ENCODE measurements at places on chromosomes 16 and 17. TPM values are rescaled to one million over a fixed set of nuclear protein-coding genes. Genes with fewer than 3 reads are reported as not detected.

Gene KCNJ12
- total RNA-seq = not detected

DNA sequence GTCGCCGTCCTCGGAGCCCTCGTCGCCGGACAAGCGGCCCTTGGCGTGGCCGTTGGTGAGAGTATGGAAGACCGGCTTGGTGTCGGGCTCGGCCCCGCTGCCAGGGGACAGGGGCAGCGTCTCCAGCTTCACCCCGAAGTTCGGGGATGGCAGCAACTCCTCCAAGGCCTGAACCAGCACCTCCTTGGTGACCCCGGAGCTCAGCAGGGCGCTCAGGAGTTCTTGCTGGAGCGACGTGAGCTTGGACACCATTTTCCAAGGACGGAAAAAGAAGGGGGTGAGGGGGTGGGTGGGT, 279 bp downstream of the HNF1B start:
- H3K4me1 ChIP-seq = peaks cover 17% of the 10 kb centered on the region
- peaks cover 66% of the 10 kb centered on the region for H3K27me3 ChIP-seq
- no peak for DNase-seq
- no peaks in the 10 kb centered on the region for H3K36me3 ChIP-seq
- H3K4me3 ChIP-seq = peak overlapping the region; percentile 45

Gene PSMD7
- 103 TPM for total RNA-seq

DNA sequence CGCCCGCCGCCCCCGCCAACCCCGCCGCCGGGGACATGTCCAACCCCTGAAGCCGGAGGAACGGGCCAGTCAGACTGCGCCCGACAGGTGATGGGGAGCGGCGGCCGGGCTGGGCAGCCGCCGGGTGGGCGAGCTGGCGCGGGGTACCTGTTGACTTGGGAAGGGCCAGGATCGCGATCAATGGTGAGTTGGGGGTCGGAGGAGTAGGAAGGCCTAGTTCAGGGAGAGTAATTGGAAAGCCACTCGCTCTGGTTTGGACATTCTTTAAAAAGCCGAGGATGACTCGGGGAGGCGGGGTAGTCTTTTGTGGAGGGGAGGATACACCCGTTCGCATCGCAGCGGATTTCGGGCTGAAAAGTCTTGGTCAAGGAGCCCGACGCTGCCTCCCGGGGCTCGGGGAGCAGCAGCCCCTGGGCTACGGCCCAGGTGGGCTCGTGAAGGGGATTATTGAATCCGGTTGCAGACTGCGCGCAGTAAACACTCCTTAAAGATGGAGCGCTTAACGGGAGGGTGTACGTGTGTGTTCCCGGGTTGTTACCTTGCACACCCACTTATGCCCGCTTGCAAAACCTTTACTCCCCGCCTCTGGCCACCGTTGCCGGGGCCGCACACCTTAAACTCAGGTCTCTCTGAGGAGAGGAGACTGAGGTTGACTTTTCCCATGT, 123.8 kb downstream of the GOSR1 start:
- DNase-seq = peak; percentile 35
- H3K4me3 ChIP-seq = peak overlapping the region; percentile 96
- H3K27ac ChIP-seq = peak overlapping the region; percentile 88
- peaks cover 15% of the 10 kb centered on the region for H3K4me1 ChIP-seq
- H3K36me3 ChIP-seq = peaks cover 1% of the 10 kb centered on the region

- peaks cover 6% of the 10 kb centered on the region for H3K36me3 ChIP-seq
These were observed 3.1 kb downstream of the ABCA5 start for GRCh38 chr17:69323806-69324205.

GRCh38 chr17:6701719-6702118, 11.4 kb downstream of the SLC13A5 start:
- no peaks in the 10 kb centered on the region for H3K27me3 ChIP-seq
- no peaks in the 10 kb centered on the region for H3K36me3 ChIP-seq
- no peak overlapping the region for H3K4me3 ChIP-seq
- DNase-seq = peak; percentile 68
- no peak overlapping the region for H3K27ac ChIP-seq

DNA sequence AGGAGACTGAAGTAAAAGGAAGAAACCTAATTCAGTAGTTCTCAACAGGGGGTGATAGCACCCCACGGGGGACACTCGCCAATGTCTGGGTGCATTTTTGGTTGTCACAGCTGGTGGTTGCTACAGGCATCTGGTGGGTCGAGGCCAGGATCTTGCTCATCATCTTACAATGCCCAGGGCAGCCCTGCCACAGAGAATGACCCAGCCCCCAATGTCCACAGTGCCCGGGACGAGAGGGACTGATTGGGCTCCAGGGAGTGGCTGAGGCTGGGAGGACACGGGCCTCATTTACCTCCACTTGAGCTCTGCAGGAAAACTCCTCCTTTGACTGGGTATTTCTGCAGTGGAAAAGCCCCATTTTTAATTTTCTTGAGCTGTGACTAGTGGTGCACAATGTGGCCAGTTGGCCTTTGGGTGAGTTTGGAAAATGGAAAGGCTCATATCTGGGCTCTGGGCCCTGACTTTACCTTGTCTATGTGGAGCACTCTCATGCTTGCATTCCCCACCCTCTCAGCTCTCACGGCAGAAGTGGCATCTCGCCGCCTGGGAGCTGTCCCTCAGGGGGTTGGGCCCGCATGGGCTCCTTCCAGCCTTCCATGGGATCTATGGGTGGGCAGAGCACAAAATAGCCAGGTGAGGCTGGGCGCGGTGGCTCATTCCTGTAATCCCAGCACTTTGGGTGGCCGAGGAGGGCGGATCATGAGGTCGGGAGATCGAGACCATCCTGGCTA, 37.7 kb upstream of the IRF8 start:
- peaks cover 15% of the 10 kb centered on the region for H3K4me1 ChIP-seq
- H3K36me3 ChIP-seq = no peaks in the 10 kb centered on the region
- peaks cover 2% of the 10 kb centered on the region for H3K27me3 ChIP-seq
- DNase-seq = no peak
- no peak overlapping the region for H3K4me3 ChIP-seq

Gene CCNF
- total RNA-seq = 43.5 TPM

Gene MYOCD
- total RNA-seq = not detected

GRCh38 chr17:58741121-58741625, 14.5 kb upstream of the PPM1E start:
- DNase-seq = no peak
- H3K27ac ChIP-seq = no peak overlapping the region
- no peaks in the 10 kb centered on the region for H3K4me1 ChIP-seq
- H3K27me3 ChIP-seq = no peaks in the 10 kb centered on the region
- H3K36me3 ChIP-seq = no peaks in the 10 kb centered on the region

Gene TSPOAP1
- total RNA-seq = 21.1 TPM

Gene MIEF2
- total RNA-seq = 6.2 TPM

DNA sequence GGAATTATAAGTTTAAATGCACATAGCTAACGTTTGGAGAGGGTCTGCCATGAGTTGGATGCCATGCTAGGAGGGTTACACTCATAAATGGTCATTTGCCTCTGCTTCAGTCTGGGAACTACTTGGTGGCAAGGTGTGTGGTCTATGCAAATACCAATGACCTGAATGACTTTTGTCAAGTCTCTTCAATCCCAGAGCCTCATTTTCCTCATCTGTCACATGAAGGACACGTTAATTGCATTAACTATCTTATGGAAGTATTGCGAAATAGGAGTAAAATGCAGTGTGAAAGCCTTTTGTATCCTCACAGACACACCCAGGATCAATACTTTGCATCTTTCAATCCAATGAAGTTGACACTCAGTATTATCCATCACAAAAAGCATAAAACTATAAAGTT, 62.8 kb downstream of the CDK5R1 start:
- no peak overlapping the region for H3K27ac ChIP-seq
- no peaks in the 10 kb centered on the region for H3K36me3 ChIP-seq
- no peak overlapping the region for H3K4me3 ChIP-seq
- H3K4me1 ChIP-seq = peaks cover 33% of the 10 kb centered on the region

GRCh38 chr16:88560714-88561484, 9.3 kb upstream of the ZC3H18 start:
- no peaks in the 10 kb centered on the region for H3K36me3 ChIP-seq
- peaks cover 2% of the 10 kb centered on the region for H3K27me3 ChIP-seq
- no peak overlapping the region for H3K4me3 ChIP-seq

Gene TP53TG3
- total RNA-seq = not detected

DNA sequence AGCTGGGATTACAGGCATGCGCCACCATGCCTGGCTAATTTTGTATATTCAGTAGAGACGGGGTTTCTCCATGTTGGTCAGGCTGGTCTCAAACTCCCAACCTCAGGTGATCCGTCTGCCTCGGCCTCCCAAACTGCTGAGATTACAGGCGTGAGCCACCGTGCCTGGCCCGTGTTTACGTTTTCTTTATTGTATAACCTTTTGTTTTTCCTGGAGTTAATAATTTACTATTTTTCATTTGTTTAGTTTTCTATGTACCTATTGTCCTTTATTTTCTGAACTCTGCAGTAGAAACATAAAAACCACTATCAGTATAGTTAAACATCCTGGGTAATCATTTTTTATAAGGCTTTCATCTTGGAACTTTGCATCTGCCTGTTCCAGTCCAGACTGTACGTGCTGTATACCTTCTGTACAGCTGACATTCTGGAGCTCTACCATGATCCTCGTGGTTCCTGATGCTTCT, 73.6 kb downstream of the PPM1E start:
- no peaks in the 10 kb centered on the region for H3K4me1 ChIP-seq
- no peak overlapping the region for H3K4me3 ChIP-seq
- H3K36me3 ChIP-seq = no peaks in the 10 kb centered on the region
- no peak for DNase-seq
- H3K27ac ChIP-seq = no peak overlapping the region

- H3K27me3 ChIP-seq = peaks cover 13% of the 10 kb centered on the region
- H3K4me1 ChIP-seq = no peaks in the 10 kb centered on the region
- H3K27ac ChIP-seq = no peak overlapping the region
- no peak overlapping the region for H3K4me3 ChIP-seq
- no peaks in the 10 kb centered on the region for H3K36me3 ChIP-seq
These were observed 12.2 kb upstream of the KCNJ2 start for GRCh38 chr17:70157151-70157550.

Gene GPATCH8
- total RNA-seq = 36.8 TPM

Gene FOXF1
- not detected for total RNA-seq

GRCh38 chr16:7374614-7375174, 42.0 kb downstream of the RBFOX1 start:
- no peak for DNase-seq
- H3K4me1 ChIP-seq = no peaks in the 10 kb centered on the region
- no peaks in the 10 kb centered on the region for H3K27me3 ChIP-seq
- no peak overlapping the region for H3K4me3 ChIP-seq
- H3K36me3 ChIP-seq = no peaks in the 10 kb centered on the region
- H3K27ac ChIP-seq = no peak overlapping the region

DNA sequence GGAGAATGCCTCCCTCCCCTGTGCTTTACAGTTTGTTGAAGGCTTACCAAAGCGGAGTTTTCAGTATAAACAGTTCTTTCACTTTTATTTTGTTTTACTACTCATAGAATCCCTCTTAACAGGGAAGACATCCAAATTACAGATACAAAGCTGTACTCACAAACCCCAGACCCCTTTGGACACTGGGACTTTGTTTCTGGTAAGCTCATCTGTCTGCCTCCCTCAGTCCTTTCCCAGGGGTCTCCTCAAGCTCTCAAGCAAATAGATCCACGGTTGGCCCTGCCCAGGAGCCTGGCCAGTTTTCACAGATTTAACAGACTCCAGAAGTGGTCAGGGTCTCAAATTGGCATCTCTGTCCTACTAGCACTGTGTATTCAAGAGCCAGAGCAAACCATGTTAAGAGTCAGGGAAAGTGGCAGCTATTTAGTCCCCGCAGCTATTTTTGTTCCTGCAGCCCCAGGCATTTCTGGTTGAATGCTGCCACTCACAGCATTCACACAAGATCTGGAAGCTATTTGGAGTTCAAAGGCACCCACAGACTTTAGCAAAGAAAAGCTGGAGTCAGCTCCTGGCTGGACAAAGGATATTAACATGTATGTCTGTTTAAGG, 54.2 kb downstream of the TMEM100 start:
- H3K27ac ChIP-seq = no peak overlapping the region
- peaks cover 4% of the 10 kb centered on the region for H3K4me1 ChIP-seq
- no peaks in the 10 kb centered on the region for H3K36me3 ChIP-seq
- H3K4me3 ChIP-seq = no peak overlapping the region
- peaks cover 20% of the 10 kb centered on the region for H3K27me3 ChIP-seq

DNA sequence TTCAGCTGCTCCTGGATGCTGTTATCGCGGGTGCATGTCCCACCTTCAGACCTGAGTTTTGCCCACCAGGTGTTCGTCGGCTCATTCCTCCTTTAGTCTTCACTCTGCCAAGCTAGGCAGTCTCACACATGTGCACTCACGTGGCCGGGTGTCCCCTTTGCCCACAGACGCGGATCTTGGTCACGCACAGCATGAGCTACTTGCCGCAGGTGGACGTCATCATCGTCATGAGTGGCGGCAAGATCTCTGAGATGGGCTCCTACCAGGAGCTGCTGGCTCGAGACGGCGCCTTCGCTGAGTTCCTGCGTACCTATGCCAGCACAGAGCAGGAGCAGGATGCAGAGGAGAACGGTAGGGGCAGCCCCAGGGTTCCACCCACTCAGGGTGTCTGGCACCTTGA, 133.1 kb downstream of the ABCC6 start:
- no peaks in the 10 kb centered on the region for H3K27me3 ChIP-seq
- H3K4me1 ChIP-seq = peaks cover 4% of the 10 kb centered on the region
- no peak overlapping the region for H3K27ac ChIP-seq
- DNase-seq = no peak
- H3K36me3 ChIP-seq = peaks cover 48% of the 10 kb centered on the region

- H3K4me1 ChIP-seq = peaks cover 5% of the 10 kb centered on the region
- H3K4me3 ChIP-seq = no peak overlapping the region
- peaks cover 14% of the 10 kb centered on the region for H3K36me3 ChIP-seq
- no peak for DNase-seq
- no peaks in the 10 kb centered on the region for H3K27me3 ChIP-seq
- no peak overlapping the region for H3K27ac ChIP-seq
These were observed 181.1 kb downstream of the CHD9 start for GRCh38 chr16:53235851-53236250.

Gene TMEM235
- total RNA-seq = not detected

DNA sequence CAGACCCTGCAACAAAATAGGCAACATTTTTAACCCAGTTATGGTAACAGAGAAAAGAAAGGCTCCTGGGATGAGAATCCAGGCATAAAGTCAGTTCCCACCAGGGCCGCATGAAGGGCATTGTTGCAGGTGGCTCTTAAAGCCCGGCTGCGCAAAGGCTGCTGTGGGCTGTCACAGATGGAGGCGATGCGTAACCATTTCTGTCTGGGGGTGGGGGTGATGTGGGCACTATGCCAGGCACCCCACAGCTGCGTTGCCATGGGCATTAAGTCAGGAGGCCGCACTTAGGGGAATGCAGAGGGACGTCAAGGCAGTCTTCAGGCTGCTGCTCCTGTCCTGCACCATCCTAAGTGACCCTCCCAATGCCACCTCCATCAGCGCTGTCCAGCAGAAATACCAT, 228.4 kb downstream of the CPPED1 start:
- H3K36me3 ChIP-seq = no peaks in the 10 kb centered on the region
- DNase-seq = no peak
- H3K27ac ChIP-seq = no peak overlapping the region
- H3K4me1 ChIP-seq = peaks cover 9% of the 10 kb centered on the region

DNA sequence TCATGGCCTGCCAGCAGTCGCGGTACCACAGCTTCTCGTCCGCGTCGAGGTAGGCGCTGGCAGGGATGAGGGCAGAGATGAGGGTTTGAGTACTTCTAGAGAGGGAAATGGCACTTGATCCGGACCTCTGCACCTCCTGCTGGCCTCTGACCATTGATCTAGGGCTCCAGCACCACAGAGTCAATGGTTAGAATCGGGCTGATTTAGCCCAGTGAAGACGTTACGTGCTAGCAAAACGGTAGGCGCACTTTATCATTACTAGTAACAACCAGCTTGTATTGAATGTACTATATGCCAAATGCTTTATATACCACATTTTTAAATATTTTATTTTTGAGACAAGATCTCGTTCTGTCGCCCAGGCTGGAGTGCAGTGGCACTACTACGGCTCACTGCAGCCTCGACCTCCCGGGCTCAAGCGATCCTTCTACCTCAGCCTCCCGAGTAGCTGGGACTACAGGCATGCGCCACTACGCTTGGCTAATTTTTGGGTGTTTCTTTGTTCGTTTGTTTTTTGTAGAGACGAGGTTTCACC, 526 bp downstream of the TSNAXIP1 start:
- H3K4me3 ChIP-seq = peak overlapping the region; percentile 94
- H3K27me3 ChIP-seq = no peaks in the 10 kb centered on the region

Gene KRTAP4-9
- not detected for total RNA-seq
